ENCODE measurements at places on chromosomes 16 and 17. TPM values are rescaled to one million over a fixed set of nuclear protein-coding genes. Genes with fewer than 3 reads are reported as not detected.

DNA sequence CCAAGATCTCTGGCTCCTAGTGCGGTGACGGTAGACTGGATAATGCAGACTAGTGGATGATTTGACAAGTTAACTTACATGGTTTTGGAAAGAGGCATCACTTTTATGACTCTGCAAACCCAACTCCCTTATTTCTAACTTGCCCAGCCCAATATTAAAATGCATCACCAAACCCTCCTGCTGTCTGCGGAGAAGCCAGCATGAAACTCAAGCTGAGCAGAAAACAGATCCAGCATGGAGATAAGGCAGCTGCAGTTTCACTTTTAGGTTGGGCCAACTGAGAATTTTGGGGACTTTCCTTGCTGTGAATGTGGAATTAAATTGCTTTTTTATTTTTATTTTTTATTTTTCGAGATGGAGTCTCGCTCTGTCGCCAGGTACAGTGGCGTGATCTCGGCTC lies 27.8 kb downstream of the CDH1 start:
- DNase-seq, result no peak

GRCh38 chr17:3007651-3008121 lies 55.7 kb downstream of the OR1D5 start:
- DNase-seq, result no peak

GRCh38 chr17:8066841-8067775 lies 20.4 kb downstream of the ALOX12B start:
- peak; percentile 71 for DNase-seq

- no peak for DNase-seq
Measured at GRCh38 chr16:15963307-15963910, 14.0 kb downstream of the ABCC1 start.

DNA sequence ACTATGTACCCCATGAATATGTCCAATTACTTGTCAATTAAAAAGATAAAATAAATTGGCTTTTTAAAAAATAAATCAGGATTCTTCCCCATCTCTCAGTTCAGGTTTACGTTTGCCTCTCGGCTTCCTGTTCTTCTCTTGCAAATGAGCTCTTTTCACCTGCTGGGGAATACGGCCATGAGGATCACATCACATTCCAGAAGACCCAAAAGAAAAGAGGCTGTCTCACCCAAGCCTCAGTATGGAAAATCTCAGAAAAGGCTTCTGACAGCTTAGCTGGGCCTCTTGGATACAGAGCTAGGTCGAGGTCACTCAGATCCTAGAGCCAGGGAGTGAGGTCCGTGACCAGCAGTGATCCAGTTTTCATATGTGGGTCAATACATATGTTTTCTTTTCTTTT lies 171.2 kb upstream of the SDK2 start:
- DNase-seq, result no peak

DNA sequence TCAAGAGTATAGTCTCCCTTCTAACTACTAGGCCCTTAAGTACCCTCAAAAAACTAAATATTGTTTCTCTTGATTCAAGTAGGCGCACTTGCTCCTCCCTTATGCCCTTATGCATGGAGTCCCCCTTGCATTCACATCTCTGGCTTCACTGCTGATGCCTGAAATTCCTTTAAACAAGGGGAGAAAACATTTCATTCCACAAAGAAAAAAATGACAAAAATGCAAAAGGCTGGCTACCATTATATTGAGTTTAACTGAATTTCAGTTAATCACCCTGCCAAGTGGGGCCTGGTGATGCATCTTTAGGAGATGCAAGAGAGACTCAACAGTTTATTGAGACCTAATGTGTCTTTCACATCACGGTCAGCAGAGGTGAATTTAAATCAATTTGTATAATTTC lies 35.6 kb downstream of the CRLF3 start:
- no peak for DNase-seq

- no peak for DNase-seq
Measured at GRCh38 chr16:22642416-22643088, 131.9 kb downstream of the NPIPB5 start.

GRCh38 chr17:5661491-5662125 lies 77.3 kb upstream of the NLRP1 start:
- DNase-seq, result no peak

GRCh38 chr17:68383120-68383442 lies 74.2 kb downstream of the WIPI1 start:
- DNase-seq, result no peak

DNA sequence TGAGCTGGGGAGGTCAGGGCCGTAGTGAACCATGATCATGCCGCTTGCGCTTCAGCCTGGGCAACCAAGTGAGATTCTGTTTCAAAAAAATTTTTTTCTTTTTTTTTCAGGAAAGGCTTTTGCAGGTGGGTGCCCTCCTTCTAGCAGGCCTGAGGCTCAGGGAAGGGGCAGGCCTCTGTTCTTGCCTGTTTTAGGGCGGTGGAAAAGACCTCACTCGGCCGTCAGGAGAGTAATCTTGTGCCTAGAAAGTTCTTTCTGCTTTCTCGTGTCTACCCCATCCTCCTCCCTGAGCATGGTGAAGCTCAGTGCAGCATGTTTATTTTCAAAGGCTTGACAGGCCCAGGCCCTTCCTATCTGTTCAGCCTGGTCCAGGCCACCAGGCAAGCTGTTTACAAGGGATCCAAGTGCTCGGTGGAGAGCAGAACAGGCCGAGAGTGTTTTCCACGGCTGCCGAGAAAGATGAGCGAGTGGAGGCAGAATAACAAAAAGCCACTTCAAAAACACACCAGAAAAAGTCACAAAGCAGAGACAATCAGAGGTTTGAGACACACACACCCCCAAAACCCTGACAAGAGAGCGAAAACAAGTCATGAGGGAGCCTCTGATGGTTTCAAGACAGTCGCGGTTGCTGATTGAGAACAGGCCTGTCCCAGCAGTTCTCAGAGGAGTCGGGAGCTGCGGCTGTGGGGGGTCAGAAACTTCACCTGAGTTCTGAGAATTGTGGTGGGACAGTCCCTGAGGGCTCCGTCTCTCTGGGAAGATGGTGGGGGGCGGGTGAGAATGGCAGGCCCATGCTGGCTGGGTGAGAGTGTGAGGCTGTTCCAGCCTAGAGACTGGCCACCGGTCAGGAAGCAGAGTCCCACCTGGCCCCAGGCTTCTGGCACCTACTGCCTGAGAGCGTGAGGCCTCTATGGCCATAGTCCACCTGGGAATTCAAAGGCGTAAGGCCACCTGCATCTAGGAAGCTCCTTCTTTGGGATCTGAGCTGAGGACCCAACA lies 37.5 kb upstream of the CCR7 start:
- no peak for DNase-seq

DNA sequence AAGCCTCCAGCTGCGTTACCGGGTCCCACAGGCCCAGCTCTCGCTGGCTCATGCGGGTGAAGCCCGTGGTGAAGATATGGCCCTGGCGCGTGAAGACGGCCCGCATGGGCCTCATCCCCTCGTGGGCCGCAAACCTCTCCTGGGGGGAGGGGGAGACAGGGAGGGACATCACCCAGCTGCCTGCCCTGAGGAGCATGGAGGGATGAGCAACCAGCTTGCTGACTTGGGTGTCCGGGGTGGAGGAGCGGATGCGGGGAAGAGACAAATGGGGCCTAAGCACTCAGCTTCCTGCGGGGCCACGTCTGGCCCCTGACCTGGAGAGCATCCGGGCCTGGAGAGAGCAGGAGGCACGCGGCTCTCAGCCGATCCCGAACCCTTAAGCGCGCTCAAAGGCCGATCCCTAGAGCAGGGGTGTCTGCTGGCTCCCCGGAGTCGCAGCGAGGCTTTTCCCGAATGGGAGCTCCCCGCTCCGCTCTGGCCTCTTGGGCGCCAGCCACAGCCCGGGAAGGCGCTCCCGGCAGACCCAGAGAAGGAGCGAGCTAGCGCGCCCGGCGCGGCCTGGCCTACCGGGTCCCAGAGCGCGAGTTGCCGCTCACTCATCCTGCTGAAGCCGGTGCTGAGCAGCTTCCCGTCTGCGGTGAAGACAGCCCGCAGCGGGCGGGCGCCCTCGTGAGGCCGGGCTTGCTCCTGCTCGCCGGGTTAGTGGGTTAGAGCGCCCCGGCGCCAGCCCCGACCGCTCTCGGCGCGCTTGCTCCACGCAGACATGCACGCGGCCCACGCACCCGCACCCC lies 5.0 kb downstream of the CORO6 start:
- DNase-seq, result peak; percentile 74

GRCh38 chr16:1876468-1876867 lies 4.5 kb upstream of the MEIOB start:
- DNase-seq, result no peak

GRCh38 chr17:80365983-80366382 lies 49.0 kb upstream of the ENDOV start:
- no peak for DNase-seq

GRCh38 chr16:10080051-10080772 lies 102.0 kb downstream of the GRIN2A start:
- peak; percentile 88 for DNase-seq

- DNase-seq, result no peak
Measured at GRCh38 chr17:29575511-29576213, 7.2 kb downstream of the TP53I13 start.

DNA sequence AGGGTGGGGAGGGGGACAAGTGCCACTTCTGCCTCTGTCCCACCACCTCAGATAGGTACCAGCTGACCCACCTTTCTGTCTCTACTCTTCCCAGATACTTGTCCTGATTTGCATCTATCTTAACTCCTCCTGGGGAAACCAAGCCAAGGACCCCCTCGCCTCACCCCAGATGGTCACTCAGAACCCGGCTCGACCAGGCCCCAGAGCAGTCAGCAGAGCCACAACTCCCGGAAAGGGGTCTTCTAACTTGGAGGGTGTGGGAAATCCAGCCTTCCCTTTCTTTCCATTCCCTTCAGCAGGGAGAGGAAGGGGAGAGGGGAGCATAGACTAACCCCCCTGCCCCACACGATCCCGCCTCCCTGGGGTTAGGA lies 1.9 kb downstream of the CAVIN1 start:
- DNase-seq, result no peak

- no peak for DNase-seq
Measured at GRCh38 chr16:29702269-29702668, 23.3 kb downstream of the QPRT start.

- peak; percentile 87 for DNase-seq
Measured at GRCh38 chr16:74448990-74449389, 27.7 kb upstream of the CLEC18B start.

GRCh38 chr17:80257716-80258213 lies 2.9 kb upstream of the RNF213 start:
- no peak for DNase-seq

GRCh38 chr17:42285346-42286050 lies 2.8 kb upstream of the STAT5A start:
- DNase-seq, result no peak

GRCh38 chr17:45302649-45303173 lies 14.1 kb downstream of the MAP3K14 start:
- no peak for DNase-seq

DNA sequence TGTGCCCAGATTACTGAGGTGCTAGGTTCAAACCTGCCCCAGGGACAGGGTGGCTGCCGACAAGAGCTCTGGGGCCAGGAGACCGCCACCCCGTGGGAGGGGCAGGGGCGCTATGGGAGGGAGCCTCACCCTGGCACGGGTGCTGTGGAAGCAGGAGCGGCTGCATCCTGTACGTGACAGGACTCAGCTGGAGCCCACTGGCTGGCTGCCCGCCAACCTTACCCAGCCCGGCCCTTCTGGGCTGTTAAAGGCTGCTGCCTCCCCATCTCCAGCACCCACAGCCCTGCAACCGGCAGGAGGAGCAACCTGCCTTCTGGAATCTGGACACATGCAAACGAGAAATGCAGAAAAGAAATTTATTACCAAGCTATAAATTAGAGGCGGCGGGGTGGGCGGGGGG lies 11.2 kb downstream of the PAM16 start:
- DNase-seq, result no peak

GRCh38 chr17:9900044-9900594 lies 5.0 kb downstream of the RCVRN start:
- no peak for DNase-seq

DNA sequence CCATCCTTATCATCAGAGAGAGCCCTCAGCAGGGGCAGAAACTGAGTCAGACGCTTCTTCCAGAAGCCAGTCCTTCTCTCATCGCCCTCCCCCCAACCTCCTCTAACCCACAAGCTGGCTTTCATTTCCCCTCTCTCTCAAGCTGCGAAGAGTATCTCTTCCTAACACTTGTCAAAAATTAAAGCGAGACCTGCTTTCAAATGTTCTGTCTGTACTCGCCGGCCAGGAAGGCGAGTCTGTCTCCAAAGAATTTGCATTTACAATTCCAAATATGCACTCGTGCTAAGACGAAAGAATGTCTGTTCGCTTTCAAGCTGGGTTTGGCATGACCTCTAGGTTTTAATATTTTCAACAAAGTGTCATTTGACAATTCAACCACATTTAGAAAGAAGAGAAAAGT lies 140.4 kb downstream of the RGS9 start:
- DNase-seq, result no peak

DNA sequence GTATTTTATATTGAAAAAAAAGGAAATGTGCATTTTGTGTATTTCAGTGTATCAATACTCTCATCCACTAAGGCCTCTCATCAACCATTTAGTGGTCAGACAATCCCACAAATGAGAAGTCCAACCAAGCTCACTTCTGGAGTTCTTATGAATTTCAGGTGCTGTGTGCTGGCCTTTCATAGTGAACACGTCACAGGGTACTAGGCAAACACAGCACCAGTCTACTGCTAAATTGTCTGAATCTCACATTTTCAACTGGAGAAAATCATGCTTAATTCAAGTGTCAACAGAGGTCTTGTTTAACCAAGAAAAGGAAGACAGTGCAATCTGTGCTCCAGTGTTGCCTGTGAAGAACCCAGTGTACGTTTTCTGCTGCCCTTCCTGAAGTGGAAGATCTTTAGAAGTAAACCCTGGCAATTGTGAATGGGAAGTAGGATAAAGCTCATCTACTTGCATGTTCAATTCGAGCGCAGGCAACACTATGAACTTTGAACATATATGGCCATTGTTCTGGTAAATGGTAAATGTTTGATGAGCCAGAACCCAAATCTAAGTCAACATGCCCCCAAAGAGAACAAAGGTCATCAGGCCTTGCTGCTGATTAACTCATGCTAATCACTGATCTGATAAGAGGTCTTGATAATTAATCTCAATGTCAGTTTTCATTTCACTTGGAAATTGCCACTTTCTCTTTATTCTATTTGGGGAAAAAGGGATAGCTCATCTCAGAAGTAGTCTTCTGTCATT lies 439.2 kb upstream of the SOX9 start:
- DNase-seq, result no peak

- no peak for DNase-seq
Measured at GRCh38 chr16:78930561-78930960, 670.0 kb downstream of the MAF start.

DNA sequence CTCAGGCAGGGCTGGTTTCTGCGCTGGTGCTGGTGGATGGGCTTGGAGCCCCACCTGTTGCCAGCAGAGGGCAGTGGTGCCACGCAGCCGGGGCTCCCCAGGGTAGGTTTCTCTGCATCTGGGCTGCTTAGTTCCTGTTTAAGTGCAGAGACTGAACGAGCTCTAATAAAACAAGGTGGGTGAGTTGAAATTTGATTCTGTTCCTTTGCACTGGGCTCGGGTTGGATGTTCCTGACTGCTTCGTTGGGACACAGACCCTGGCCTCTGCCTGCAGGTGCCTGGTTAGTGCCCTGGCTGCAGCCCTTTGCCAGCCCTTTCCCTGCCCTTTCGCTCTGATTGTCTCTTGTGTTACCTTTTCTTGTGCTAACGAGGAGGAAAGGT lies 30.0 kb downstream of the TBCD start:
- peak; percentile 81 for DNase-seq

Gene GAS2L2
- total RNA-seq, result not detected

Gene TBC1D3H
- not detected for total RNA-seq

Gene ERBB2
- total RNA-seq, result 57.1 TPM

Gene MYL4
- 1.6 TPM for total RNA-seq

Gene KRT33B
- not detected for total RNA-seq

Gene CENPX
- total RNA-seq, result 344 TPM

Gene CD300LB
- total RNA-seq, result not detected

Gene MRC2
- 13.5 TPM for total RNA-seq

Gene CD79B
- not detected for total RNA-seq

Gene HSD17B2
- 5.2 TPM for total RNA-seq

Gene SLC9A5
- 1.1 TPM for total RNA-seq

Gene RMI2
- 10.9 TPM for total RNA-seq

Measured in PC-3 (cell line).